ENCODE measurements at places on chromosomes 5 and 9.
A peak's percentile ranks its signal among the peaks of the same experiment; 100 is the strongest.

DNA sequence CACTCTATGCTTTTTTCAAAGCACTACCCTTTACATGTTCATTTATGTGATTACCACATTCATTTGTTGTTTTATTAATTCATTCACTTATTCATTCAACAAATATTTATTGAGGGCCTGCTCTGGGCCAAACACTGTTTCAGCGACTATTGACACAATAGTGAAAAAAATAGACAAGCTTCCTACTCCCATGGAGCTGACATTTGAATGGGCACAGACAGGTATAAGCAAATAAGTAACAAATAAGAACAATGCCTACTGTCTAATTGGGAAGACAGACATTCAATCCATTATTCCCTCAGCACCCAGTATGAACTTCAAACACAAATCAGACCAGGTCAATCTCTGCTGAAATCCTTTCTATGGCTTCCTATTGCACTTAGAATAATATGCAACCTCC is 156.9 kb upstream of the NR3C1 start:
- no peak for DNase-seq

- no peak for DNase-seq
Observed at GRCh38 chr5:171848911-171849520, 63.4 kb downstream of the SMIM23 start.

DNA sequence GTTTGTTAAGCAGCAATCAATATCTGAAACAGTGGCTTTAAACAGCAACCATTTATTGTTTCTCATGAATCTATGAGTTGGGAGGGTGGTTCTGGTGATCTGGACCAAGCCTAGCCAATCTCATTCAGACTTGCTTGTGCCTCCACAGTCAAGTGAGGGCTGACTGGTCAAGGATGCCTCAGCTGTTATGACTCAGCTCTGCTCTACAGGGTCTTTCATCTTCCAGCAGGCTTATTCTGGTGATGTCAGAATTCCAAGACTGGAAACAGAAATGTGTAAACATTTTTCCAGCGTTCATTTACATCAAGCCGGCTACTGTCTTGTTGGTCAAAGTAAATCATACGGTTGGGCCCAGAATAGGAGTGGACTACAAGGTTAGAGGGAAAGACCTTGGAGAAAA is 2.5 kb upstream of the PIP5K1B start:
- no peak for DNase-seq

DNA sequence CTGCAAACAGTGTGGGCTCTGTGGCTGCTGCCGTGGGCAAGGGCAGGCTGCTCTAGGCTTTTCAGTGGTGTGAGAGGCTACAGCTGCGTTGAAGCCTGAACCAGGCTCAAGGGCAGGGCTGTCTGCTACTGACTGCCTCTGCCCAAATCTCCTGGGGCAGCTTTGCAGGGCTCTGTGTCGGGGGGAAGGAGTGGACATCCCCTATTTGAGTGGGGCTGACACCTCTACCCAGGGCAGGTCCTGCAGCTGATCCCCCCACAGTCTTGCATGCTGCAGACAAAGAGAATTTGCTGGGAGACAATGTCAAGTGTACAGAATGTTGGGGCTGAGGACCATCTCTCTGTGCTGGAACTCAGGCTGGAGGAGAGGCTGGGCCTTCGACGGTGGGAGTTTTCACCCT is 240.2 kb downstream of the PBX3 start:
- no peak for DNase-seq

DNA sequence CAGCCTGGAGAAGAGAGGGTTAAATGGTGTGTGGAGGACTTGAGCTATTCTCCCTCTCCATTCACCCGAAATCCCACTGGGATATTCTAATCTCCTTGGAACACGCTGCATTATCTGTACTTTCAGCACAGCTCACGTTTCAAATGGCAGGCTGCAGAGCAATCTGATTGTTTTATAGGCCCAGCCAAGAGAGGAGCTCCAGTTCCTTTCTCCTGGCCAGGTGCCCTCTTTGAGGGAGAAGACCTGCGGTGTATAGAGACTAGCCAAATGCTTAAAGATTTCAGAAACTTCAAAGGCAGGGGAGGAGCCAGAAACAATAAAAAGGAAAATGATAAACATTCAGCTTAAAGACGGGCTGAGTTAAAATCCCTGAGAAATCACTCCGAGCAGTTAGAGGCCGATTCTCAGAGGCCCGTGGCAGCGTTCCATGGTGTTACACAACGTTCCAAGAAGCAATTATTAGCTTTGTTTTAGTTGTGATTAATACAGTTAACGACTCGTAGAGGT is 564.0 kb upstream of the KLF4 start:
- DNase-seq, result peak; percentile 61

DNA sequence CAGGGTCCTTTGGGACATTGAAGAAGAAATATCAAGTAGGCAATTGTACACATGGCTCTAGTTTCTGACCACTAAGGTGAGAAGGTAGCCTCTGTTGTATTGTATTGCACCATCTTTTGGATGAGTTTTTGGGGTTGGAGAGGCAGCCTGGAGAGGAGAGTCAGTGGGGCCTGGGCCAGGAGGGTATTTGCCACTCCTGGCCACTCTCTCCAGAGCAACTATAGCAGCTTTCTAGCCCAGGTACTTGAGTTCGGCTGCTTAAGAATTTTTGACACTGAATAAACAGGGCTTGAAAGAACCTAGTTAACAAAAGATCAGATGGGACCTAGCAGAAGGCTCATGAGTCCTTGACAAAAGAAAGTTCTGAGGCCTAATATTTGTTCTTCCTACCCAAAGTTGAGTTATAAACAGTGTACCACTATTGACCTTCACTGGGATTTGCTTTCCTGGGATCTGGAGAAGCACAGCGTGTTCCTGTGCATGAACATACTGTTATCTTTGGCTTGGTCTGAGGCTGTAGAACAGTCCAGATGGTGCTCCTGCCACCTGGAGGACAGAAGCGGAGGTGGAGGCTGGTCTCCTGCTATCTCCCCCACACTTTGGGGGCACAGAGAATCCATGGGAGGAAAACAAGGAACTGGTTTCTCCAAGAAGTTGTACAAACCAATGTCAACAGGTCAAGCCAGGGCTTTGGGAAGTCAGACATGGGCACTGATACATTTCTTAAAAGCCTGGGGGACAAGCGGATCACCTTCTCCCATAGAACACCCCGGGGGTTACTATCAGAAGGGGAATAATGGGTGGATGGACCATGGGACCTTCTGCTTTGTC is 110.4 kb upstream of the LIFR start:
- DNase-seq, result peak; percentile 50

GRCh38 chr9:133728856-133729616 is 9.1 kb downstream of the SARDH start:
- DNase-seq, result no peak

DNA sequence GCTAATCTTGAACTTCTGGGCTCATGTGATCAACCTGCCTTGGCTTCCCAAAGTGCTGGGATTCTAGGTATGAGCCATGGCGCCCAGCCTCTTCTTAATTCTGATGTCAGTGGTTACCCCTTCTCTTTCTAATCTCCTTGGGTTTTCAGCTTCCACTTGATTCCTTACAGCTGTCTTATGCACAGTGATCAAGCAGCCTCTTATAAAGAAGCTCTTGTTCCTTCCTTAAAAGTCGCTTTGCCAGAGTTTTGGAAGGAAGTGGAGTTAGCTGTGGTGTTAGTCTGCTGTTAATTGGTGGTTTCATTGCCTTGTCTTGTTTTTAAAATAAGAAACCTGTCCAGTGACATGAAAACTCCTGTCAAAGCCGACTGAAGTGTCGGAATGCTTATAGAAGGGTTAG is 128.1 kb upstream of the CACNA1B start:
- DNase-seq, result no peak

GRCh38 chr9:14245901-14246525 is 67.9 kb downstream of the NFIB start:
- DNase-seq, result peak; percentile 66

GRCh38 chr5:178463321-178464155 is 126.7 kb downstream of the COL23A1 start:
- DNase-seq, result no peak

GRCh38 chr5:95358848-95359247 is 32.3 kb upstream of the FAM81B start:
- DNase-seq, result no peak

DNA sequence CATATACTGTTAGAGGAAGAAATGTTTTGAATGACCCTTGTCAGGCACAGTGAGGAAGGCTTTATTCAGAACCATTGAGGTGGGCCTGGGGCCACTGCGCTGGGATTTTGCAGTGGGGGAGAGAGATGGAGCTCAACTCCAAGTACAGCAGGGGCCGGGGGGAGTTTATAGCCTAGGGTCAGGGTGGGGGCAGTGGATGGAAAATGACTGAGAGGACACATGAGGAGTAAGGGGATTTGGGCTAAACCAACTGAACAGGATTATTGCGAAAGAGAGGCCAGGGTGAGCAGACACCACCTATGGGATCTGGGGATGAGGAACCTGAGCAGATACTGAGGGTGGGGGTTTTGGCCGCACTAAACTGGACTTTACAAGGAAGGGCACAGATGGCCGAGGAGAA is 6.3 kb downstream of the CEP72 start:
- no peak for DNase-seq

DNA sequence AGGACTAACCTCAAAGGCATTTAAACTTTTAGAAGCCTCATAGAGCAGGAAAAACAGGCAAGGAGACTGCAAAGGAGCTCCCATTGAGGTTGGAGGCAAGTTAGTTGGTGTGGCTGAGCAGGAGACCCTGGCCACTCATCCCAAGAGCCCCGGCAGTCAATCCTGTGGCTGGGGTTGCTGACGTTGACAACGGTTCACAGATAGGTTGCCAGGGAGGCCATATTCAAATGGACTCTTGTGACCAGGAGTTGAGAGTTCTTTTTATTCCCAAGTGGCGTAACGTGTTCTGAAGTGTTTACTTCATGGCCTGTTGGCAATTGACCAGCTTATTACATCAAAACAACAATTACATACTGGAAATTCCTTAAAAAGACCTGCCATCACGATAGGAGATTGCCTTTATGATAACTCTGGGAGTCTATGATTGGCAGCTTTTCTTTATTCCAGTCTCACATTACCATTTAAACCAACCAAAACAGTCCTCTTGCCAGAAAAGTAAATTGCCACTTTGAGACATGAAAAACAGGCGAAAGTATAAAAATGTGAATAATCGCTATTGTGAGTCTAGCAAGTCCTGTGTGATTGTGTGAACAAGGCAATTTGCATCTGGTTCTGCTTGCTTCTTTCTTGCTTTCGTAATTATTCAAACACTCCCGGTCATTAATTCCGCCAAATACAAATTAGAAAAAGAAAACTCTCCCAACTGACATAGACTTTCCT is 394.9 kb downstream of the MED10 start:
- DNase-seq, result no peak

DNA sequence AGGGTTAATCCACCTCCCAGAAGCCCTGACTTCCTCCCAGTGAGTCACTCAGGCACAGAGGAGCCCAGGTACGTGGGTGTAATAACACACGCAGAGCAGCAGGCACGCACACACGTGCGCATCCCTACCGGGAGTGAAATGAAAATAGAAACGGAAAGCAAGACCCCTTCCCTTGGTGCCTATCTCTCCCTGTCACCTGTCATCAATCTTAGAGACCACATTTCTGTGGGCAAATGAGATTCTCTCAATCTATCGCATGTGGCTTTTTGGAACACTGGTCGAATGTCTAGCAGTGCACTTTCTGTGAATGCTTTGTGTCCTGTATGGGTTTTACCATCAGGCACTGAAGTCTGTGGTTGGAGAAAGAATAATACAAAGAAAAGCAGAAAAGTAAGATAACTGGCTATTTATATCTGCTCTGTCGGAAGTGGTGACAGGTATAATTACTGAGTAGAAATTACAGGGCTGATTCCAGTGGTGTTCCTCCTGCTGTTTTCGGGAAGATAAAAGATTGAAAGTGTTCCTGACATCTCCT is 137.7 kb upstream of the GRIA1 start:
- DNase-seq, result peak; percentile 4

- peak; percentile 55 for DNase-seq
Observed at GRCh38 chr9:109730228-109730627, 49.8 kb upstream of the PALM2AKAP2 start.

GRCh38 chr9:77291714-77292113 is 114.4 kb downstream of the VPS13A start:
- peak; percentile 54 for DNase-seq

- DNase-seq, result peak; percentile 30
Observed at GRCh38 chr9:123406691-123407216, 50.8 kb downstream of the CRB2 start.

GRCh38 chr5:19853616-19854240 is 134.3 kb downstream of the CDH18 start:
- peak; percentile 87 for DNase-seq

DNA sequence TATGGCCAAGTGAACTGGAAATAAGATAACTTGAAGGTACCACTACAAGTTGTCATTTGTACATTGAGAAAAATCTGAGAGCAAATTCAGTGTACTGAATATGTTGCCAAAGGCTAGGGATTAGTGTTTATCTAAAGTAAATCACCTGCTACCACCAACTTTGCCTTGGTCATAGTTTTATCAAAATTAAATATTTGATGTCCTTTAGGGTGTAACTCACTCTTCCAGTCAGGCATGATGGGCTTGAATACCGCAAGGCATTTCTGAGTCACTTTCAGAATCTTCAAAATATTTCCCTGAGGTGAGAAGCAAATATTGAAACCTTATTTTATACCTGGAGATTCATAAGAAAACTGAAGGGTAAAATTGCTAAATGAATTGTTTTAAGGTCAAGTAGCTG is 1338.6 kb upstream of the ACO1 start:
- DNase-seq, result no peak

- peak; percentile 75 for DNase-seq
Observed at GRCh38 chr5:11483630-11484029, 420.6 kb downstream of the CTNND2 start.

DNA sequence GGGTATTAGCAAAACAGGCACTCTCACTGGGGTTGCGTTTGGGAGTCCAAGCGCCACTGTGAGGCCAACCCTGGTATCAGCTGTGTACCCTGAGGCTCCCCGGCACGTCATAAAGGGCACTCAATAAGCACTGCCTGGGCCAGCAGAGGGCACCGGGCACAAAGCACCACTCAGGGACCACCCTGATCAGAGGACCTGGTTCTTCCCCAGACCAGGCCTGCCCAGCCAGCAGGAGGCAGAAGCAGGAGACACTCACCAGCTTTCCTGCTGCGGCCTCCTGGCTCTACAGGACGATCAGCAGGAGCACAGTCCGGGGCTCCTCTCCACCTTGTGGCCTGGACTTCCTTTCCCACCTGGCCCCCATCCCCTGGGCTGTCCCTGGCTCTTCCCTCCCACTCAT is 12.6 kb downstream of the MGAT1 start:
- DNase-seq, result no peak

DNA sequence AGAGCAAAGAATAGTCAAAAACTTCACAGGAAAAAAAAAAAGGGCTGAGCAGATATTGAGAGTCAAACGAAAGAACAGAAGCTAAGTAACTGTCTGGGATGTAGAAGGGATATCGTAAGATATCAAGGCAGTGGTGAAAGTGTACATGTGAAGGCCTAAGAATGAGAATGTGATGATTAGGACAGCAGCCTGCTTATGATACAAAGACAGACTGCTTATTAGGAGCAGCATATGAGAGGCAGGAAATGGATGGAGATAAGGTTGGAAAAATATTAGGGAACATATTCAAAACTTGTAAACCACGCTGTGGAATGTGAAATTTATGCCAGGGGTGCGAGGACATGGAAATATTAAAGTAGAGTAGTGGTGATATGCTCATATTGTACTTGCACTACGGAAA is 133.1 kb upstream of the FAM174A start:
- no peak for DNase-seq

GRCh38 chr9:37032713-37033112 is 1.4 kb downstream of the PAX5 start:
- no peak for DNase-seq

Data from fibroblast of skin of scalp (primary cell).